ENCODE measurements at places on chromosomes 5 and 9. TPM values are rescaled to one million over a fixed set of nuclear protein-coding genes. Genes with fewer than 3 reads are reported as not detected.

GRCh38 chr9:124940521-124940893 lies 376 bp downstream of the GOLGA1 start:
- no peak for DNase-seq
- peak overlapping the region; percentile 90 for H3K4me3 ChIP-seq
- peaks cover 30% of the 10 kb centered on the region for H3K36me3 ChIP-seq
- no peaks in the 10 kb centered on the region for H3K27me3 ChIP-seq
- peaks cover 21% of the 10 kb centered on the region for H3K4me1 ChIP-seq

- no peak overlapping the region for H3K4me3 ChIP-seq
- H3K4me1 ChIP-seq: no peaks in the 10 kb centered on the region
- H3K27me3 ChIP-seq: no peaks in the 10 kb centered on the region
- DNase-seq: no peak
These were observed 240.5 kb upstream of the CHD1 start for GRCh38 chr5:99169309-99169708.

The CCNI2 gene
- 8.3 TPM for total RNA-seq

DNA sequence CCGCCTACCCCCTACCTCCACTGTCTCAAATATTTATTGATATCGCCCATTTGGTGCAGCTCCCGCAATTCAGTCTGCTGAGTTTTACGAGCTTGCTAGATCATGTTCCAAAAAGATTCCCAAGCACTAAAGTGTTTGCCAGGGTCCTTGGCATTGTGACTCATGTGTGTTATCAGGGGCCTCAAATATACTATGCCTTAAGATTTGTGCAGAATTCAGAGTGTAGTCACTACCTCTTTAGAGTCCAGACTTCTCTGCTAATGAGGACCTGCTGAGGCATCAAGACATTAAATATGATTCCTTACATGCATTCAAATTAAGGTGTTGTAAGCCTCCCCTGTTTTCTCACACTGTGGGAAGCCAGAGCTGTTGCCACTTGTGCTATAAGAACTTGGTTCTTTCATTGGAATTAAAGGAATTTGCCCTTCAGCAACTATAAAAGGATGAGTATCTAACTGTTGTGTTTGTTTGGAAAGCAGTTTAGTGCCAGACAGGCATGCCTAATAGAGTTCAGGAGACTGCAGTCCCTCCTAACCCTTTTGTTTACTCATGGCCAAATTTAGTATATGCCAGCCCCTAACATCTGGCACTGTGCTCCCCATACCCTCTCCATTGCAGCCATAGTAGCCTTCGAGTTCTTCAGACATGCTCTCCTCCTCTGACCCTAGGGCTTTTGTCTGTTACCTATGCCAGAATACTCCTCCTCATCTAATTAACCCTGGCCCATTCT lies 316.4 kb downstream of the NR3C1 start:
- no peaks in the 10 kb centered on the region for H3K36me3 ChIP-seq
- H3K4me1 ChIP-seq: no peaks in the 10 kb centered on the region
- H3K27ac ChIP-seq: no peak overlapping the region
- no peaks in the 10 kb centered on the region for H3K27me3 ChIP-seq
- no peak overlapping the region for H3K4me3 ChIP-seq

DNA sequence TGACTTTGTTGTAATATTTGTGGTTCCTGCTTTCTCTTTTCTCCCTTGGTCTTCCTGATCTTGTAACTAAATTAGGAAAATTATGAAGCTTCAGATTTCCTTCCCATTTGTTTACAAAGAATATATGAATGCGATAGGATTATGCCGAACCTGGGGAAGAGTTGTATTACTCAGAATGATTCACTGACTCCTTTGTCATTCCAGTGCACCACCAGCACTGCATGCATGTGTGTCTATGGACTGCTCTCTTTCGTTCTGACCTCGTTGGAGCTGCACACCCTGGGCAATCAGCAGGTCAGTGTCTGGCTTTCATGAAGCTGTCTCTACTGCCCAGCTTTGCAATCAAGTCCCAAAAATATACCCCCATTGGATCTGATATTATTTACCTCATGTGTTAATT lies 25.5 kb downstream of the NUP188 start:
- no peak overlapping the region for H3K27ac ChIP-seq
- no peak for DNase-seq
- no peaks in the 10 kb centered on the region for H3K4me1 ChIP-seq
- peaks cover 54% of the 10 kb centered on the region for H3K36me3 ChIP-seq
- no peak overlapping the region for H3K4me3 ChIP-seq

- peak overlapping the region; percentile 98 for H3K4me3 ChIP-seq
- DNase-seq: no peak
These were observed 665 bp upstream of the BTF3 start for GRCh38 chr5:73497497-73498056.

GRCh38 chr5:68542207-68542606 lies 326.7 kb downstream of the PIK3R1 start:
- DNase-seq: no peak
- no peaks in the 10 kb centered on the region for H3K4me1 ChIP-seq
- peaks cover 15% of the 10 kb centered on the region for H3K27me3 ChIP-seq

- H3K27me3 ChIP-seq: no peaks in the 10 kb centered on the region
- H3K4me3 ChIP-seq: no peak overlapping the region
- H3K27ac ChIP-seq: no peak overlapping the region
- H3K36me3 ChIP-seq: no peaks in the 10 kb centered on the region
These were observed 38.9 kb upstream of the N4BP3 start for GRCh38 chr5:178074266-178074952.

The SAXO1 gene
- 0.10 TPM for total RNA-seq

- H3K36me3 ChIP-seq: peaks cover 4% of the 10 kb centered on the region
- DNase-seq: no peak
These were observed 4.4 kb upstream of the DCTN4 start for GRCh38 chr5:150763023-150763769.

The ANKRD18A gene
- total RNA-seq: 0.08 TPM

- peaks cover 11% of the 10 kb centered on the region for H3K27me3 ChIP-seq
- DNase-seq: no peak
- H3K36me3 ChIP-seq: no peaks in the 10 kb centered on the region
- no peaks in the 10 kb centered on the region for H3K4me1 ChIP-seq
- no peak overlapping the region for H3K27ac ChIP-seq
These were observed 8.7 kb upstream of the JAKMIP2 start for GRCh38 chr5:147791181-147791580.

The GNE gene
- 15.2 TPM for total RNA-seq

- no peaks in the 10 kb centered on the region for H3K36me3 ChIP-seq
- no peaks in the 10 kb centered on the region for H3K4me1 ChIP-seq
- H3K4me3 ChIP-seq: no peak overlapping the region
- peaks cover 10% of the 10 kb centered on the region for H3K27me3 ChIP-seq
- no peak for DNase-seq
These were observed 54.9 kb upstream of the RPS23 start for GRCh38 chr5:82332886-82333615.

- no peaks in the 10 kb centered on the region for H3K27me3 ChIP-seq
- no peak overlapping the region for H3K27ac ChIP-seq
- no peak overlapping the region for H3K4me3 ChIP-seq
- H3K4me1 ChIP-seq: no peaks in the 10 kb centered on the region
These were observed 18.6 kb downstream of the BRD3 start for GRCh38 chr9:134049236-134049635.

The ITGA1 gene
- total RNA-seq: 18.0 TPM

- no peak overlapping the region for H3K27ac ChIP-seq
- no peak overlapping the region for H3K4me3 ChIP-seq
- H3K27me3 ChIP-seq: peaks cover 64% of the 10 kb centered on the region
These were observed 112.8 kb upstream of the PRSS3 start for GRCh38 chr9:33682551-33682950.

DNA sequence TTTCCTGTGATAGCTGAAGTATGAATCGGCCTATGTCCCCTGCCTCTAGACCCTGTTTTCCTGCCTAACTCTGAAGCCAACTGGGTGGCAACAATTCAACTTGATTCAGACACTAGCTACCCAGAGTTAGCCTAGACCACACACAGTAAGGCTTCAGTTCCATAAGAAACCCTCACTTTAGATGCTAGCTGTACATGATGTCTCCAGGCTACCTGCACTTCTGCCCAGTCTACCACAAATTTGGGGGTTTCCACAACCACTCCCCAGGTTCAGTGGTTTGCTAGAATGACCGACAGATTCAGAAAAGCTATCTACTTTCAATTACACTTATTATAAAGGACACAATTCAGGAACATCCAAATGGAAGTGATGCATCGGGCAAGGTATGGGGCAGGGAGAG lies 119.4 kb upstream of the VLDLR start:
- H3K36me3 ChIP-seq: no peaks in the 10 kb centered on the region
- H3K4me1 ChIP-seq: no peaks in the 10 kb centered on the region
- DNase-seq: no peak
- H3K27ac ChIP-seq: no peak overlapping the region
- no peaks in the 10 kb centered on the region for H3K27me3 ChIP-seq

DNA sequence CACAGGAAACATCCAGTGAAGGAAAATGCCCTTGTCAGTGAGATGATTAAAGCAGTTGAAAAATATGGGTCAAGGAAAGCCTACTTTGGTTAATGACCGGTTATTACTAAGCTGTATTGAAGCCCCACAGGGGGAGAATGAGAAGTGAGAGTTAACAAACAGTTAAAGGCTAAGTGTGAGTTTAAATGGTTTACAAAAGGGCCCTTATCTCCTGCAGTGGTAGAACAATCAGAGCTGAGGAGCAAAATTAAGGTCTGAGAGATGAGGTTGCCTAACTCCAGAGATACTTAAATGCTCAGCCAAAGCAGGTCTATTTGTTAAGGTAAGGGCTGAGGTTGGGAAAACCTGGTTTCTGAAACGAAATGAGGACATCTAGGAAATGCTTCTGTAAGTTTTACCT lies 75.1 kb upstream of the FER start:
- DNase-seq: no peak
- H3K4me1 ChIP-seq: no peaks in the 10 kb centered on the region
- peaks cover 19% of the 10 kb centered on the region for H3K27me3 ChIP-seq
- no peaks in the 10 kb centered on the region for H3K36me3 ChIP-seq

The CEL gene
- total RNA-seq: 2.4 TPM

GRCh38 chr5:3639175-3639574 lies 43.5 kb downstream of the IRX1 start:
- H3K4me1 ChIP-seq: no peaks in the 10 kb centered on the region
- no peaks in the 10 kb centered on the region for H3K36me3 ChIP-seq
- no peaks in the 10 kb centered on the region for H3K27me3 ChIP-seq
- no peak for DNase-seq
- no peak overlapping the region for H3K4me3 ChIP-seq
- H3K27ac ChIP-seq: no peak overlapping the region

- no peaks in the 10 kb centered on the region for H3K36me3 ChIP-seq
- peaks cover 17% of the 10 kb centered on the region for H3K27me3 ChIP-seq
- no peak overlapping the region for H3K4me3 ChIP-seq
These were observed 8.4 kb downstream of the DCANP1 start for GRCh38 chr5:135438636-135439221.

- peaks cover 18% of the 10 kb centered on the region for H3K27me3 ChIP-seq
- DNase-seq: peak; percentile 27
- H3K36me3 ChIP-seq: no peaks in the 10 kb centered on the region
These were observed 29.7 kb downstream of the MEGF10 start for GRCh38 chr5:127320032-127320965.

DNA sequence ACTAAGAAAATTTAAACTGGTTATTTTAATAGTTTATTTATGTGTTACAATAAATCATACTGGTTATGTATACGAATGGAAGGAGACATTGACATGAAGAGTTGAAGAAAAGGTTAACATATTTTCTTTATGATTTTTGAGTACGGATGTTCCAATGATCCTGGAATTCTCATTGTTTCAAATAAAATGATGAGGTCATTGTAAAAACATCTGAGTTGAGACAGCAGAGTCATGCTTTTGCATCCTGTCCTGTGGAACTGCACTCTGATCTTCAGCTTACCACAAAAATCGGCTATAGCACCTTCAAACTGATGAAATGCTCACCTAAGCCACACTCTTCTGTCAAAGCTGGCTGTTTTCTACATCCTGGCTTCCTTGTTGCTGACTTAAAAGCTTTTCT lies 67.8 kb downstream of the PTCD2 start:
- no peak for DNase-seq
- no peak overlapping the region for H3K27ac ChIP-seq
- no peaks in the 10 kb centered on the region for H3K4me1 ChIP-seq

The NEURL1B gene
- total RNA-seq: 3.9 TPM

DNA sequence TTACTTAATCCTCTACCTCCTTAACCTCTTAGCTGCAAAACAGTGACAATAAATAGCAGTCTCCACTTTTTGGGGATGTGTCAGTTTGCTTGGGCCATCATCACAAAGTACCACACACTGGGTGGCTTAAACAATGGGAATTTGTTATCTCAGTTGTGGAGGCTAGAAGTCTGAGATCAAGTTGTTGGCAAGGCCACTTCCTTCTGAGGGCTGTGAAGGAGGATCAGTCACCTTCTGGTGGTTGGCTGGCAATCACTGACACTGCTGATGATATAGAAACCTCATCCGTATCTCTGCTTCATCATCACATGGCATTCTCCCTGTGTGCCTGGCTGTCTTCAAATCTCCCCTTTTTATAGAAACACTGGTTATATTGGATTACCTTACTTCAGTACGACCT lies 187.1 kb upstream of the TBC1D2 start:
- H3K36me3 ChIP-seq: no peaks in the 10 kb centered on the region
- no peak overlapping the region for H3K4me3 ChIP-seq
- H3K4me1 ChIP-seq: no peaks in the 10 kb centered on the region
- no peak for DNase-seq
